ENCODE measurements at places on chromosomes 16 and 17.

DNA sequence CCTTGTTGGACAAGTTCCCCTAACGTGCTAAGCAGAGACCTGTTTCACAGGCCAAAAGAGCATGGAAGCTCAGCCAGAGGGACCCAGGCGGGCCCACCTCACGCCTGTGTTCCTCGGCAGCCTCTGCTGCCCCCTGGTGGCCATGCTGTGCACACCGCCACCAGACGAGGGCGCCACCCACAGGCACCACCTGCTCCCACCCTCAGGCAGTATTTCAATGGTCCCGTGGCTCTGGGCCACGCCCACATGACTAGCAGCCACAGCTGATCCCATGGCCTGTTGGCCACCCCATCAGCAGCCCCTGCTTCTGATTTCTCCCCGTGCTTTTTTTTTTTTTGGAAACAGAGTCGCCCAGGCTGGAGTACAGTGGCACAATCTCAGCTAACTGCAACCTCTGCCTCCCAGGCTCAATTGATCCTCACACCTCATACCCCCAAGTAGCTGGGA, 18.9 kb downstream of the MPG start:
- H3K27ac ChIP-seq = no peak overlapping the region
- peaks cover 3% of the 10 kb centered on the region for H3K36me3 ChIP-seq
- no peak overlapping the region for H3K4me3 ChIP-seq
- DNase-seq = peak; percentile 89
- H3K27me3 ChIP-seq = peaks cover 2% of the 10 kb centered on the region

GRCh38 chr17:39547713-39548478, 59.8 kb downstream of the NEUROD2 start:
- H3K27me3 ChIP-seq = no peaks in the 10 kb centered on the region
- H3K36me3 ChIP-seq = peaks cover 5% of the 10 kb centered on the region
- peak; percentile 63 for DNase-seq
- H3K4me1 ChIP-seq = no peaks in the 10 kb centered on the region

DNA sequence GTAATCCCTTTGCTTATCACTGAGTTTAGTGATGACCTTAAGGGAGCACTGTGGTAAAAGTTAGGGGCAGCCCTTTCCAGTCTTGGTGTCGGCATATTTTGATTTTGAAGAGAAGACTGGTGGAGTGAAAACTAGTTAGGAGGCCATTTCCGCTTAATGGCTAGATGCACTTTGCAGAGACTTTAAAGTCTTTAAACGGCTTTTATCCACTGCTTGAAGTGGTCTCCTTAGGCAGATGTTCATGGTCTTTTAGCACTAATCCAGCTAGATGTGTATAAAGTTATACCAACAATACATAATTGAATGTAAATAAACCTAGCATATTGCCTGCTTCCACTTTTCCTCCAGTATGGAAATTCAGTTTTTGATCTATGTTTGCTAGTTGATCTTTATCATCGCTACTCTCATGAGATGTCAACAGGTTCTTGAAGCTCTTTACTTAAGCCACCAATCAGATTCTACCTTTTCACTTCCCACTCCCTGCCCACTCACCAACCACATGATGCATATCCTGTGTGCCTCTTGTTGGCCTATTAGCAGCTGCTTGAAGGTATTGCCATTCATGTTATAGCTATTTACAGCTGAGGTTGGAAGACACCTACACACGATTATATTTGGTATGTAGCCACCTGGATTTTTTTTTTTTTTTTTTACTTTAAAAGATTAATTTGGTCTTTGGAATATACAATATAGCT, 132.0 kb downstream of the NLK start:
- no peak overlapping the region for H3K4me3 ChIP-seq
- peak; percentile 40 for DNase-seq
- peaks cover 27% of the 10 kb centered on the region for H3K36me3 ChIP-seq
- peaks cover 2% of the 10 kb centered on the region for H3K27me3 ChIP-seq
- peaks cover 20% of the 10 kb centered on the region for H3K4me1 ChIP-seq
- H3K27ac ChIP-seq = peak overlapping the region; percentile 22

GRCh38 chr16:85921026-85921425, 22.1 kb downstream of the IRF8 start:
- H3K27ac ChIP-seq = no peak overlapping the region
- no peak overlapping the region for H3K4me3 ChIP-seq
- peaks cover 36% of the 10 kb centered on the region for H3K4me1 ChIP-seq

DNA sequence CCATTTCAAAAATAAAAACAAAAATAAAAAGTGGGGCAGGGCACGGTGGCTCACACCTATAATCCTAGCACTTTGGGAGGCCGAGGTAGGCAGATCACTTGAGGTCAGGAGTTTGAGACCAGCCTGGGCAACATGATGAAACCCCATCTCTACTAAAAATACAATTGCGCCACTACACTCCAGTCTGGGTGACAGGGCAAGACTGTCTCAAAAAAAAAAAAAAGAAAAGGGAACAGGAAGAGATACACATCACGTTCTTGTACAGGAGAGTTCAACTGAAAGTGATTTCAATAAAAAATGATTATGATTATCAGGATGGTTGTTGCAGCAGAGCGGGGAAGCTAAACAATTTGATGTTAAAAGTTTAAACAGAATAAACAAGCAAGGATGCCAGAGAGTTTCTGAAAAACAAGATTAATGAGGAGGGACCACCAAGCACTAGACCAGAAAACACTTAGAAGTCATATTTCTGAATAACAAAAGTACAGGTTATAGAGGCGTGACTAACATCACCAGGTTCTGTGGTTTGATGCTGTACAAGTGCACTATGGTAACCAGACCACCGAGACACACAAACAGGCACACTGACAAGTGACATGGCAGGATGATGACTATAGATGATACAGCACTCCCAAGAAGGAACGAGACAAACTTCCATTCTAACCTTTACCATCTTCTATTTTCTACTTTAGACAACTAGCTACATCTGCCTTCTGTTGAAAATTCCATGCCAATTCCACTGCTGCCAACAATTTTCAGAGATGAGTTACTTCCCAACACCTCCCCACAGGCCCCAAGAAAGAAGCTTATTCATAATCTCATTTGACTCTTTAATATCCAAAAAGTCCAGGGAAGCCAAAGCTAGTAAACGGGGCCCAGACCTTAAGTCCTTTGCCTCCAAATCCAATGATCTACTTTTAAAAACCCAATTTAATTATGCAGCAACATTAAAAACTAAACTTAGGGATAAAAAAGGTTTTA, 11.8 kb downstream of the DNAJA2 start:
- H3K4me1 ChIP-seq = peaks cover 18% of the 10 kb centered on the region
- peak; percentile 30 for DNase-seq
- H3K27me3 ChIP-seq = no peaks in the 10 kb centered on the region

DNA sequence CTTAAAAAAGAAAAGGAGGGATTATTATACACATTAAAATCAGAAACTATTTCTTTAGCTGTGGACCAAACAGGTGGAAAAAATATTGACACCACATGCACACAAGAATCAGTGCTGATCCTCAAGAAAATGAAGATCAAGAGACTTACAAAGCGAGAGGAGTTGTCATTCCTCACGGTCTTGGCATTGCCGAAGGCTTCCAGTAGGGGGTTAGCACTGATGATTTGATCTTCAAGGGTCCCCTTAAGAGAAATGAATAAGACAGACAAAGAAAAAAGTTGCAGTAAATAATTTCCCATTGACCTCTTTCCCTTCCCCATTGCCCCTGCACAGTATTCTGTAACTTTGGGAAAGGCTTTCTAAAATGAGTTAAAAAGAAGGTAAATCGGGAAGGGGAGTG, 6.0 kb downstream of the MYH4 start:
- no peak overlapping the region for H3K4me3 ChIP-seq
- peaks cover 8% of the 10 kb centered on the region for H3K27me3 ChIP-seq
- no peak overlapping the region for H3K27ac ChIP-seq
- no peak for DNase-seq
- no peaks in the 10 kb centered on the region for H3K4me1 ChIP-seq

GRCh38 chr16:49478616-49479015, 105.0 kb downstream of the C16orf78 start:
- no peaks in the 10 kb centered on the region for H3K27me3 ChIP-seq
- no peak overlapping the region for H3K27ac ChIP-seq
- H3K4me1 ChIP-seq = no peaks in the 10 kb centered on the region
- no peak for DNase-seq
- no peaks in the 10 kb centered on the region for H3K36me3 ChIP-seq

DNA sequence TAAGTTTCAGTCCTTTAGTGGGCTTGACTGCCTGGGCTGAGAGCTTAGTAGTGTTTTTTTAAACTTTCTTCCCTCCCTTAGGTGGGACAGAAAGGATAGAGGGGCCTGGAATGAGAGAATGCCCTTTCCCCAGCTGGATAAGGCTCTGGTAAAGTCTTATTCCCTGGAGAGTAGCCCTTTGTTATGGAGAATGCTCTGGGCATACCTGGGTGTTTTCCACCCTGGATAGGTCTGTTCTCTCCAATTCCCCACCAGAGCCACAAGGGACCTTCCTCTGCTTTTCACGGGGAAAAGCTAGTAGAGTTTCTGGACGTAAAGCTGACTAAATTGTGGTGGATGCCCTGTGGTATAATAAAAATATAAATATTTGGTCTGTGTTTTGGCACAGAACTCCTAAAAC, 164.1 kb downstream of the HS3ST4 start:
- no peak for DNase-seq
- no peaks in the 10 kb centered on the region for H3K4me1 ChIP-seq
- no peak overlapping the region for H3K4me3 ChIP-seq
- no peak overlapping the region for H3K27ac ChIP-seq
- no peaks in the 10 kb centered on the region for H3K36me3 ChIP-seq

- DNase-seq = peak; percentile 92
- peak overlapping the region; percentile 99 for H3K27ac ChIP-seq
- H3K4me3 ChIP-seq = peak overlapping the region; percentile 54
- H3K36me3 ChIP-seq = peaks cover 47% of the 10 kb centered on the region
- H3K27me3 ChIP-seq = peaks cover 10% of the 10 kb centered on the region
- H3K4me1 ChIP-seq = peaks cover 65% of the 10 kb centered on the region
Measured at GRCh38 chr17:49715717-49716279, 8.0 kb upstream of the SLC35B1 start.

- no peaks in the 10 kb centered on the region for H3K36me3 ChIP-seq
- no peak for DNase-seq
- peaks cover 5% of the 10 kb centered on the region for H3K4me1 ChIP-seq
- H3K27ac ChIP-seq = no peak overlapping the region
- H3K4me3 ChIP-seq = no peak overlapping the region
- H3K27me3 ChIP-seq = peaks cover 7% of the 10 kb centered on the region
Measured at GRCh38 chr17:81331527-81332043, 36.5 kb upstream of the SLC38A10 start.

DNA sequence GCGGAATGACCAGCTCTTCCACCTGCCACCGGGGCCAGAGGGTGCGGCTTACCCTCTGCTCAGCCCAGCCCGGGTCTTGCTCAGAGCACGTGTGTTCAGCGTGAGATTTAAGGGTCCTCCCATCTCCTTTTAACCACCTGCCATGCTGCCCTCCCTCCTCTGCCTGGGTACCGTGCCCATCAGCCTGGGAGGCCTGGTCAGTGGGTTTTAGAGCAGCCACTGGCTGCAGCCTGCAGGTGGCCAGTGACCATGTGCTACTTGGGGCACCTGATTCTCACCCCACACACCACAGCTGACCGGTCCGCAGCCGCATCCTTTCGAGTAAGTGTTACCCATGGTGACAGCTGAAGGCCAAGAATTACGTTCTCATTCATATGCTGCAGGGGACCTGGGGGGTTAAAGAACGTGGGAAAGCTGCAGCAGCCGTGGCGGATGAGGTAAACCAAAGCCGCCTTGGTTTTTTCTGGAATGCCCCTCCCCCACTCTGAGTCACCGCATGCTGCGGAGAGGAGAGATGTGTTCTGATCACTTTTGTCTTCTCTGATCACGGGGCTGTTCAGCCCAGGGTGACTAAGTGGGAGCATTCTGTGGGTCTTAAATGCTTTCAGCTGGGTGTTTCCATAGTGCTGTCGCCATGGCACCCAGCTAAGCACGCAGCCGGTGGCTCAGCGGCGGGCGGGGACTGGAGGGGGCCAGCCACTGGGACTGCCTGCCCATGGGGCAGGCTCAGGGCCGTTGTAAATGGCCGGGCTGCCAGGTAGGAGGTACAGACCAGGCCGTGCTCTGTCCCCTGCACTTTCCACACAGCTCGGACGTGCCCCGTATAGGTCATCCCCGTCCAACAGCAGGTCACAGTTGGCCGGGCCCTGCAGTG, 59.8 kb downstream of the BAIAP2 start:
- peak; percentile 86 for DNase-seq
- H3K4me1 ChIP-seq = peaks cover 11% of the 10 kb centered on the region
- H3K27me3 ChIP-seq = peaks cover 12% of the 10 kb centered on the region
- H3K27ac ChIP-seq = peak overlapping the region; percentile 86
- H3K4me3 ChIP-seq = peak overlapping the region; percentile 21
- no peaks in the 10 kb centered on the region for H3K36me3 ChIP-seq

DNA sequence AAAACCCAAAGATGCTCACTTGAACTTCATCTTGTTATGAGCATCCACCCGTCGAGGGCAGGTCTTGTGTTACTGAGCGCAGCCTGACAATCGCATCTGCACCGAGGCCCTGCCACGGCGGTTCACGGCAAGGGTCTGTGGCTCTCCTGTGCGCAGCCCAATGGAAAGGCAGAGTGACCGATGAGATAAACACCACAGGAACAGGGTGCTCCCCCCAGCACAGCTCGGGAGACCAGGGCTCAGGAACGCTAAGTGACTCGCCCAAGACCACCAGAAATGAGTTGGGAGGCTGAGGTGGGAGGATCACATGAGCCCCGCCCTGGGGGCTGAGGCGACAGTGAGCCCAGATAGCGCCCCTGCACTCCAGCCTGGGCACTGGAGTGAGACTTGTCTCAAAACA, 134.7 kb downstream of the ANKRD11 start:
- no peaks in the 10 kb centered on the region for H3K36me3 ChIP-seq
- DNase-seq = no peak
- peak overlapping the region; percentile 63 for H3K4me3 ChIP-seq
- H3K27ac ChIP-seq = peak overlapping the region; percentile 45
- H3K27me3 ChIP-seq = peaks cover 10% of the 10 kb centered on the region

DNA sequence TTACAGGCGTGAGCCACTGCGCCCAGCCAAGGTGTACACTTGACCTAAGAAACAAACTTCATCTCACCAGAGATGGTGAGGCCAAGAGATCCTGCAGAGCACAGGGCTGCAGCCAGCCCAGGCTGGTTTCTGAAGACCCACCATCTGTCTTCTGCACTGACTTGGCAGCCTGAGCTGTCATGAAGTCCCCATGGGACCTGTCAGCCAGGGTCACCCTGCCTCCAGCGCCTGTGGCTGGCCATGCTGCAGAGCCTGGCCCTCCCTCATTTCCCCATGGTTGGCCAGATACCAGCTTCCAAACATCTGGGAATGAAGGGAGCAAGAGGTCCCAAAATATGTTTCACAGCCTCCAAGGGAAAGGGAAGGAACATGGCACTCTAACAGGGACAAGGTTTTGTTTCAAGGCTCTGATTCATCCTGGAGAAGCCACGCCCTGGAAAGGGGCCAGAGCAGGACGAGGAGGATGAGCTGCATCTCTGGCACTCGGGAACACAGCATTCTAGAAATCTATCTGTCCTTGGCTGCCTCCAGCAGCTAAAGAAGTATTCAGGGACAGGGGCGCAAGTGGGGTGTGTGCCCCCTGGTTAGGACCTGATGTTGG, 45.3 kb downstream of the DDX19A start:
- H3K36me3 ChIP-seq = peaks cover 4% of the 10 kb centered on the region
- H3K27me3 ChIP-seq = peaks cover 2% of the 10 kb centered on the region
- no peak overlapping the region for H3K27ac ChIP-seq
- no peak overlapping the region for H3K4me3 ChIP-seq
- H3K4me1 ChIP-seq = peaks cover 4% of the 10 kb centered on the region

- H3K36me3 ChIP-seq = no peaks in the 10 kb centered on the region
- H3K4me1 ChIP-seq = no peaks in the 10 kb centered on the region
- no peak overlapping the region for H3K27ac ChIP-seq
- no peak overlapping the region for H3K4me3 ChIP-seq
- H3K27me3 ChIP-seq = no peaks in the 10 kb centered on the region
Measured at GRCh38 chr17:76574166-76574565, 11.5 kb downstream of the ST6GALNAC2 start.

Data from immature natural killer cell (primary cell).